ENCODE measurements at places on chromosomes 11 and 22.
A peak's percentile ranks its signal among the peaks of the same experiment; 100 is the strongest.

GRCh38 chr11:106986673-106987072 lies 31.6 kb downstream of the GUCY1A2 start:
- no peak overlapping the region for H3K4me3 ChIP-seq
- DNase-seq = no peak

DNA sequence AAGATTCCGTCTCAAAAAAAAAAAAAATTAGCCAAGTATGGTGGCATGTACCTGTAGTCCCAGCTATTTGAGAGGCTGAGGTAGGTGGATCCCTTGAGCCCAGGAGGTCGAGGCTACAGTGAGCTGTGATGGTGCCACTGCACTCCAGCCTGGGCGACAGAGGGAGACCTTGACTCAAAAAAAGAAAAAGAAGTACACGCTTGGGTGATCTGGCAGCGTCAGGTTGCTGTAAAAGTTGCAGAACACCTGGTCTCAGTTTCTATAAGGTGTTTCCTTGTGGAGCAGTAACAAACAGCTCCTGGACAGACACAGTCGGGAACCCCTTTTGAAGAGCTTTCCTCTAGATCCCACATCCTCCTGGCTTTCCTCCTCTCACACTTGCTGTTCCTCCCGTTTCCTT lies 45.8 kb downstream of the SCGB1A1 start:
- DNase-seq = no peak
- H3K27me3 ChIP-seq = no peaks in the 10 kb centered on the region
- H3K27ac ChIP-seq = no peak overlapping the region
- no peaks in the 10 kb centered on the region for H3K36me3 ChIP-seq
- H3K4me1 ChIP-seq = no peaks in the 10 kb centered on the region
- H3K4me3 ChIP-seq = no peak overlapping the region

GRCh38 chr22:48537343-48537680 lies 1290.4 kb downstream of the BRD1 start:
- peak overlapping the region; percentile 24 for H3K27ac ChIP-seq
- no peaks in the 10 kb centered on the region for H3K27me3 ChIP-seq
- DNase-seq = no peak

DNA sequence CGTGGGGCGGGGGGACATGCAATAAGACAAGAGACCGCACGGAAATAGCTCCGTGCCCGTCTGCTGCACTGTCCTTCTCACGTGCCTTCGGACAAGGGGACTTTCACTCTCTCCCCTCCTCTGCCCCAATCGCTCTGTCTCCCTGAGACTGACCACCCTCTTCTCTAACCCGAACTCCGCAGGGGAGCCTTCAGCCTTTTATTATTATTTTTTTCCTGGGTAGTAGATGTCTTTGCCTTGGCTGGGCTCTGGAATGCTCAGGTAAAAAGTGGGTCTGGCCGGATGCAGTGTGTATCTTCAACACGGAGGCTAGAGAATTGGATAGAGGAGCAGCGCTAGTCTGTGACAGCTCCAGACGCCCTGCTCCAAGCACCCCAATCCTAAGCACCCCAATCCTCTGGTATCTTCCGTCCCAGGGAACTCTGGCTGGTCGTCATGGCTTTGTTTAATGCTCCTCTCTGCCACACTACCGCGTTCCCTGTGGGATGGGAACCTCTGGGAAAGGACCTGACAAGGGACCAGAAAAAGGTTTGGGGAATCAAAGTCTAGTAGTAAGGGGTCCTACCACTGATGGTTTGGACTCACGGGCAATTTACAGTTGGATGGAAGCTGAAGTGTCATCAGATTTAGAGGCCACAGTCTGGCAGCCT lies 25.1 kb upstream of the ROBO3 start:
- peaks cover 9% of the 10 kb centered on the region for H3K4me1 ChIP-seq
- H3K27ac ChIP-seq = no peak overlapping the region
- peak overlapping the region; percentile 37 for H3K4me3 ChIP-seq

DNA sequence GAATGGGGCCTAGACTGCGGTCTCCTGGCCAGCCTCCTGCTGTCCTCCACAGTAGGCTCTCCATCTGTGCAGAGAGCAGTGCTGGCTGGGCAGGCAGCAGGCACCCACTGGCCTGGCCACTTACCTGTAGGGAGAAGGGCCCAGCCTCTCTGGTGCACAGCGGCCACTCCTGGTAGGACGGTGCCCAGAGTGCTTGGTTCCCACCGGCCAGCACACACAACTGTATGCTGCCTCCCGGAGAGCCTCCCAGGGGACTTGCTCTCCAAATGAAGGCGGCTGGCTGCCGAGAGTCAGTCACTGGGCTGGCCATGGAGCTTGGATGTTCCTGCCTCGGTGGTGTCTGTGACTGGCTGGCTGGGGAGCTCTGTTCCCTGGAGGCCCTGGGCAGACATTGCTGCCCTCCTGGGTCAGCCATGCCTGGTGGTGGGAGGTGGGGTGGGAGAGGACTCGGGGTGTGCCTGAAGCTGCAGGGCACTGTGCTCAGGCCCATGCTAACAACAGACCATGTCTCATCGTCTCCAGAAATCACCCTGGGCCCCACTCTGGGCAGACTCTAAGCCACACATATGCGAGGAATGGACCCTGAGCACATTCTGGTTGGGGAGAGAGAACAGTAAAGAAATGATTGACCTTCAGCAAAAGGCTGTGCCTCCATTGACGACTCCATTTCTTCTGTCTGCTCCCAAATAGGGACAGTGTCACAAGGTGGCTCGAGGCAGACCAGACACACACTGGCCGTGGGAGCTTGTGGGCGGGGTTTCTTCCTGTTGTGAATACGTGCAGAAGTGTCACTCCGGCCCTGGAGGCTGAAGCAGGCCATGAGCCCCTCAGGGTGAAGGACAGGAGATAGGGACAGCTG lies 350.8 kb downstream of the TBC1D22A start:
- H3K36me3 ChIP-seq = no peaks in the 10 kb centered on the region
- H3K27me3 ChIP-seq = no peaks in the 10 kb centered on the region
- no peak overlapping the region for H3K4me3 ChIP-seq
- no peak overlapping the region for H3K27ac ChIP-seq

Data from gastrocnemius medialis (tissue), 4 donors.